ENCODE measurements at places on chromosomes 4 and X.
A peak's percentile ranks its signal among the peaks of the same experiment; 100 is the strongest.

- no peak for DNase-seq
Measured at GRCh38 chr4:56465599-56466295, 1.7 kb upstream of the SRP72 start.

DNA sequence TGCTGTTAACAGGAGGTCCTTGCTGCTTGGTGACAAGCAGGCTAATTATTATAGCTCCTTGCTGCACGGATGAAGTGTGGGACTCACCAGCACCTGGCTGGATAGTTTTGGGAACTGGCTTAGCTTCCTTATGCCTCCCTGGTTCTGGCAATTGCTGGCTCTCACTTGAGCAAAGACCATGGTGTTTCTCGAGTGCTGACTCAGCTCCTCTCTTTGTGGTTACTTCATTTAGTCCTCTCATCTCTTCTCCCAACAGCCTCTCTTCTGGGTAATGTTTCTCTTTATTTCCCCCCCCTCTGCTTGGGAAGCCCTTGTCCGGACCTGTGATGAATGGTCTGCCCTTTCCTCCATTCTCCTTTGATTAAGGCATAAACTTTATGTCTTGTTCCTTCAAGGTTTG is 100.4 kb downstream of the CBLL2 start:
- DNase-seq, result no peak

DNA sequence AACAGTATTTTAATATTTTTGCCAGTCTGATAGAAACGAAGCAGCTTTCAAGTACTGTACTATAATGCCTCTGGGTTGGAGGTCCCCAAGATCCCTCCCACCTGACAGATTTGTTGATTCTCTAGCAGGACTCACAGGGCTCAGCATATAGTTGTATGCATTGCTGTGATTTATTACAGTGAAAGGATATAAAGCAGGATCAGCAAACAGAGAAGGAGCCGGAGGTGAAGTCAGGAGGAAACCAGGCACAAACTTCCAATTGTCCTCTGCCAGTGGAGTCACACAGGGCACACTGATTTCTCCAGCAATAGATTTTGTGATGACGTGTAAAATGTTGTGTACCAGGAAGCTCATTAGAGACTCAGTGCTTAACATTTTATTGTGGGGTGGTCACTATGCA is 19.0 kb downstream of the USP53 start:
- DNase-seq, result no peak

GRCh38 chr4:37001688-37002436 is 242.7 kb upstream of the NWD2 start:
- no peak for DNase-seq

DNA sequence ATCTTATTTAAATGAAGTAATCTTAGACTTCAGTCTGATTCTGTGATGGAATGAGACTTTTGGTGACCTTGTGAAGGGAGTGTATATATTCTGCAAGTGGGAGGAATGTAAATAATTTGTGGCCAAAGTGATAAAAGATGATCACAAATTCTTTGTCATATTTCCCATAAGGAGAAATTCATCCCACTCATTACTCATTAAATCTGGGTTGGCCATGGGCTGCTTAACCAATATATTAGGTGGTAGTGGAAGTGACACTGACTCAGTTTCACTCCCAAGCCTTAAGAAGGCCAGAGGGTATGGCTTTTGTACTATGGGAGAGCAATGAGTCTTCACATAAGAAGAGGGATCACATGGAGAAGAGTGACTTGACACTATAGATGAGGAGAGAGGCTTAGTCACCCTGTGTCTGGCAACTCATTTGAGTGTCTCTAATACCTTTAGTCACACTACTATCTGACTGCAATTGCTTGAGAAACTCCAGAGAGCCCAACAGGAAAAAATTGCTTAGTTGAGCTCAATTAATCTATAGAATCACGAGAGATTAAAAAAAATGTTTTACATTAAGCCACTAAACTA is 408.2 kb upstream of the PITX2 start:
- no peak for DNase-seq

DNA sequence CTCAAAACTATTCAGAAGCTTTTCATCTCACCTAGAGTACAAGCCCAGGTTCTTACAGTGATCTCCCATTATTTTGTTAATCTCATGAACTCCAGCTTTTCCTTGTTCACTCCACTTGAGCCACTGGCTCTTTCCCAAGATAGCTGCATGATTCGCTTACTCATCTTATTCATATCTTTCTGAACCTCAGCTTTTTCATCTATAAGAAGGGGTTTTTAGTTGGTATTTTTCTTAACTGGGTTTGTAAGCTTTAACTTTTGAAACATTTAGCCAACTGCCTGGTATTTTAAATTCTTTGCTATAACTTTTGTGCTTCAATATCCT is 24.0 kb downstream of the GIMD1 start:
- DNase-seq, result no peak

- DNase-seq, result no peak
Measured at GRCh38 chr4:2839060-2839459, 4.6 kb upstream of the ADD1 start.

GRCh38 chr4:15563871-15564270 is 91.3 kb downstream of the FBXL5 start:
- no peak for DNase-seq

GRCh38 chr4:18734405-18734804 is 712.9 kb upstream of the LCORL start:
- no peak for DNase-seq

GRCh38 chrX:44897539-44897938 is 24.6 kb downstream of the KDM6A start:
- DNase-seq, result no peak

DNA sequence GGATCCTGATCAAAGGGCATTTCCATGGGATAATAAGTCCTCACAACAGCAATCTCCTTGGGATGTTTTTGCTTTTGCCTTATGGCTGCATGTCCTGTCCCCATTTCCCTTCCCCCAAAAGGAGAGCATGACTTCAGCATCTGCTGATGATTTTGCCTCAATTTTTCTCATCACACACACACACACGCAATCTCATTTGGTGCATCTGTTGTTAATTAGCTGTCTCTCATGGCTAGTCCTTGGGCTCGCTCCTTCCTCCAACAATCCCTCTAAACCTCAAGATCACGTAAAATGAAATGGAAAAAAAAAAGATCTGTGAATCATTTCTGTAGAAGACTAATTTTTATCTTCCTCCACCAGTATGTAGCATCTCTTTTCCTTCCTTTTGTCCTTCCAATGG is 153.6 kb downstream of the RBMX2 start:
- DNase-seq, result no peak

- no peak for DNase-seq
Measured at GRCh38 chr4:154014407-154015321, 225.8 kb upstream of the SFRP2 start.

DNA sequence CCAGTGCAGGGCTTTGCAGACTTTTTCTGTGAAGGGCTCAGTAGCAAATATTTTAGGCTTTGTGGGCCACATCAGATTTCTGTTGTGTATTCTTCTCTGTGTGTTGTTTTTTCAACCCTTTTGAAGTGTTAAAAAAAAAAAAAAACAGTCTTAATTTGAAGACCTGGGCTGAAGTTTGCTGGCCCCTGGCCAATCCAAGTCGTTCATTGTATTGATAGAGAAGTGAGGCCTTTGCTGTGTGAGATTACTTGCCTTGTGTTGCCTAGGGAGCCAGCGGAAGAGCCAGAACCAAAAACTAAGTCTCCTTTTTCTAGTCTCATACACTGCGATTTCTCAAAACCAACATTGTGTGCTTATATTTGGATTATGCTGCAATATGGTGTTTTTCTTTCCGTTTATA is 46.9 kb downstream of the MTM1 start:
- DNase-seq, result no peak

DNA sequence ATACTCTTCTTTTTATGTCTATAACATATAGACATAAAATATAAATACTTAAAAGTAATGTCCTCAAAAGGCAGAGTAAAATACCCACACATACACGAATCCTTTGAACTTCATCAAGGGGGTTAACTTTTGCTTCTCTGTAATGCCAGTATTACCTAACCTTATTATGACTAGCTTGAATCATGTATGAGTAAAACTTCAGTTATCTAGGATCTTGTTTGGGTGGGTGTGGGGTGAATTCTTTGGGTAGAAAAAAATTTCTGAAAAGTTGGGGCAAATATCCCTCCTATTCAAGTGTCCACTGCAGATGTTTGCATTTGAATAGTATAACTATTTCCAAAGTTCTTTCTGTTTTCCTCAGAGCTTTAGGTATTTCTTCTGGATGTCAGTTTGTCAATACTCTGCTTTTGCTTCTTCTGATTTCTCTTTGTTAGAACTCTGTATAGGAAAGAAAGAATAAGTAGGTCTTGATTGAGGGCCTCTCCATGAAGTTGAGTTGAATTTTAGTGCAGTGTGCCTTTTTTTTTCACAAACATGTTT is 173.8 kb downstream of the ADGRL3 start:
- no peak for DNase-seq

GRCh38 chrX:10178866-10179463 is 22.2 kb downstream of the CLCN4 start:
- no peak for DNase-seq

- no peak for DNase-seq
Measured at GRCh38 chr4:163395758-163396157, 52.1 kb downstream of the NPY5R start.

DNA sequence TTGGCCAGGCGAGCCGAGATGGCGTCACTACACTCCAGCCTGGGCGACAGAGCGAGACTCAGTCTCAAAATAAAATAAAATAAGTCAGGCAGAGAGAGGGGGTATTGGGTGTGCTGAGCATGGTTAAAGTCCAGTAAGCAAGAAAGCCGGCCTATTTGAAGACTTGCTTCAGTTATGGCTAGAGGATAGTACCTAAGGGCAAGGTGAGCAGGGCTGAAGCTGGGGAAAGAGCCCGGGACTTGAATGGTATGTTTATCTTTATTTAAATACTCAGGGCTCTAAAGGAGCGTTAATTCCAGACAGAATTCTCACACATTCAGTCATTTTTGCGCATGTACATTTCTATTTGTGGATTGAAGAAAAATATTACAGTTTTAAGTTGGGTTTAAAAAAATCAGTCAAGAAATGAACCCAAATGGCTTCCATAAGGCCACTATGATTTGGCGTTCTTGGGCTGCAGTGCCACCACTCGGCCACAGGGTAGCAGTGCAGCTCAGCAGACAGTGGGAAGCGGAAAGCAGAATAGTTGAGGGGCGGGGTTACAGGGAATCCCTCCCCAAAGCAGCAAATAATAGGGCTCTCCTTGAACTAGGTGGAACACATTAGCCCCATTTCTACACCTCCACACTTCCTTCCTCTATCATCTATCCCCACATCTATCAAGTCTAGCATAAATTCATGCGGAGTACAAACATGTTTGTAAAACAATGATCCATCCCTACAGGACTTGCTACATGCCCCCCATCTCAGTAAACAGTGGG is 37.2 kb upstream of the SH3D19 start:
- DNase-seq, result peak; percentile 72

GRCh38 chrX:27863809-27864208 is 56.0 kb downstream of the MAGEB10 start:
- DNase-seq, result no peak

DNA sequence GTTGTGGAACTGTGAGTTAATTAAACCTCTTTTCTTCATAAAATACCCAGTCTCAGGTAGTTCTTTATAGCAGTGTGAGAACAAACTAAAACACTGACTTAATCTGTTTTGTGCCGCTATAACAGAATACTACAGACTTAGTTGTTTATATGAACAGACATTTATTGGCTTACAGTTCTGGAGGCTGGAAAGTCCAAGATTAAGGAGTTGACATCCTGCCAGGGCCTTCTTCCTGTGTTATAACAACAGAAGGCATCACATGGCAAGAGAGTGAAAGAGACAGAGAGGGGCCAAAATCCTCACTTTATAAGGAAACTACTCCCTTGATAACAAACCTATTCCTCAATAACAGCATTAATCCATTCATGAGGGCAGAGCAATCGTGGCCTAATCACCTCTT is 42.5 kb upstream of the KCNIP4 start:
- no peak for DNase-seq

DNA sequence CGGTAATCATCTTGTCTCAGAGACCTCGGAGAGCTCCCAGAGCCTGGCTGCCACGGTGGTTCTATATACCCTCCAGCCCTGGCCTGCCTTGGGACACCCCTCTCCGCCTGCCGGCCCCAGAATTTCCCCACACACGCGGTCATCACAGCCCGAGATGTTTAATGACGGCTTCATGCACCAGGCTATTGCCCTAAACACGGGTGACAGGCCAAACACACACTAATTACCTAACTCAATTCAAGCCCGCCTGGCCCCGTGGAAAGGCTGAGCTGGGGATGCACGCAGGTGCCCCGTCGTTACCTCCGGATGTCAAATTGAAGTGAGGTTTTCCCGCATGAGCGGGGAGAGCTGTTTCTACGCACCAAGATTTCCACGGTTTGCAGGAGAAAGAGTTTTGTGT is 72.9 kb upstream of the PPP2R3B start:
- DNase-seq, result no peak

- DNase-seq, result no peak
Measured at GRCh38 chrX:112731793-112732192, 52.1 kb upstream of the LHFPL1 start.

GRCh38 chr4:141037446-141037845 is 95.8 kb downstream of the RNF150 start:
- no peak for DNase-seq

DNA sequence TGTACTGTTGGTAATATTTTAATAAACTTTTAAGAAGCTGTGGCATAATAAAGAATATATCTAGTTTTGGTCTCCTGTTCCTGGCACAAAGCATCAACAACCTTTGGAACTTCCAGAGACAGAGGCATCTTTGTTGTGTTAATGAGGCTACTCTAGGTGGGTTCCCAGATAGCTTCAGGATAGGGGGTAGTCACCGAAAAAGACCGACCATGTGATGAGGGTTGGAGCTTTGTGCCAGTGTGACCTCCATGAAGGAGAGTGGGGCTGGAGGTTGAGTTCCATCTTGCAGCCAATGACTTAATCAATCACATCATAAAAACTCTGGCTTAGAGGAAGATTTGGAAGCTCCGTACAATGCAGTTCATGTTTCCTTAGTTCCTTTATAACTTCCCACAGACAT is 9.9 kb downstream of the PPAT start:
- DNase-seq, result no peak

DNA sequence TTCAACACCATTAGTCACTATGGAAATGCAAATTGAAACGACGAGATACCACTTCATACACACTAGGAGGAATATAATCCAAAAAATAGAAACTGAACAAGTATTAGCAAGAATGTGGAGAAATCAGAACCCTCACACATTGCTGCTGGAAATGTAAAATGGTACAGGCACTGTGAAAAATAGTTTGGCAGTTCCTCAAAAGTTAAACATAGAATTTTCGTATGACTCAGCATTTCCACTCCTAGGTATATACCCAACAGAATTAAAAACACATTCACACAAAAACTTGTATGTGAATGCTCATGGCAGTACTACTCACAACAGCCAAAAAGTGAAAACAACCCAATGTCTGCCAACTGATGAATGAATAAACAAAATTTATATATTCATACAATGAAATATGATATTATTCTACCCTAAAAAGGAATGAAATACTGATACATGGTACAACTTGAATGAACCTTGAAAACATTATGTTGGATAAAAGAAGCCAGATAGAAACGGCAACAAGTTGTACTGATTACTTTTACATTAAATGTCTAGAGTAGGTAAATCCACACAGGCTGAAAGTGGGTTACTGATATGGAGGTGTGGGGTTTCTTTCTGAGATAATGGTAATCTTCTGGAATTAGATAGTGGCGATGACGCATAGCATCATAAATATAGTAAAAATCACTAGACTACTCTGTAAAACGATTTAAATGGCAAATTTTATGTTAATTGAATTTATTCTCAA is 22.3 kb downstream of the TEC start:
- no peak for DNase-seq

Data from T-cell (primary cell).